ENCODE measurements at places on chromosomes 16 and 17.

- peak; percentile 34 for DNase-seq
Observed at GRCh38 chr17:63445571-63445953, 544 bp downstream of the CYB561 start.

- DNase-seq = peak; percentile 93
Observed at GRCh38 chr16:2520097-2520783, at the start of gene AMDHD2. Gene AMDHD2 (plus strand): TSS chr16:2520371. CDS start chr16:2520459, 88 bp downstream.

DNA sequence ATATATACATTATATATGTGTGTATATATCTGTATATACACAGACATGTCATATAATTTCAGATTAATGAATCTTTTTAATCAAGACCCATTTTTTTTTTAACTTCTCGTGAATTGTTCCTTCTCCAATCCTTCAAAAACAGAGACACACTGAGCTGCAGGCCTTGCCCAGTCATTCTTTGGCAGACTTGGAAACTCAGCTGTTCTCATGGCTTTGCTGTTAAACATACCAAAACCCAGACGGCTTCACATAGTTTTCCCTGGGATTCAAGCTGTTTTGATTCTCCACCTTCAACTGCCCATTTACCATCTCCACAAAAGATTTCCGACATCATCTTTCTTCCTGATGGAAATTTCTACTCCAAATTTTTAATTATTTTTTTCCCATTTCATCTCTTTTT lies 148.7 kb downstream of the KCNJ2 start:
- DNase-seq = no peak

DNA sequence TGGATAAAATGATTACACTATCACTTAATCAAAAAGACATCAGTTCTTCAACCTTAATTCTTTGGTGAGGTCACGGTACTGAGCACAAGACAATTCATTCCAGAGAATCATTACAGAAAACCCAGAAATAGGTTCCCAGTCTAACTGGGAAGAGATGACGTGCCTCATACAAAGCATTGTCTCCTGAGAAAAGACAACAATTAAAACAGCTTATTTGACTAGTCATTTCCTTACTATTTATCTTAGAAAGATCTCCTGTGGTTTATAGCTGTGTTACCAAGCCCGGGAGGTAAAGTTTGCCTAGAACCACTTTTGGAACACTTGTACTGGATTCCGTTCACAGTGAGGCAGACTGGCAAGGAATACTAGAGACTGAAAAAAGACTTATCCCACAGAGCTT lies 5.1 kb downstream of the PHF12 start:
- DNase-seq = no peak

GRCh38 chr16:1351582-1352362 lies at the start of the genes GNPTG and TSR3:
Gene GNPTG (plus strand): TSS chr16:1351931. CDS start chr16:1351966, 35 bp downstream.
Gene TSR3 (minus strand): TSS chr16:1351878. CDS start chr16:1351804, 74 bp downstream.
- DNase-seq = peak; percentile 88

DNA sequence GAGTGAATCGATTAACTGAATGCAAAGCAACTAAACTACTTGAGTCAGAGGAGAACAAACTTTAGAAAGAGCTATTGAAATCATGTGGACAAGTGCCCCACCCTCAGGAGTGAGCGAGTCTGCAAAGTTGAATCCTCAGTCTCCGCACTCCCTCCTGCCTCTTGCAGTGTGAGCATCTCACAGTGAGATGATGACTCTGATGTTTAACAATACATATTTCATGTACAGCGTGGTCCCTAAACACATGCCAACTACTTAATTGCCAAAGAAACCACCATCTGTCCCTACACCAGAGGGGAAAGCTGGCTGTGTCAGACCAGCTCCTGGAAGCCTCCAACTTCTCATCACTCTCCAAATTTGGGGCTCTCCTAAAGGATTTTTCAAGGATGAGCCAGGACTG lies 31.2 kb downstream of the PIMREG start:
- DNase-seq = no peak

- DNase-seq = no peak
Observed at GRCh38 chr17:35545150-35545549, 7.7 kb upstream of the SLFN12L start.

- DNase-seq = no peak
Observed at GRCh38 chr17:14078027-14078426, 8.7 kb downstream of the COX10 start.

DNA sequence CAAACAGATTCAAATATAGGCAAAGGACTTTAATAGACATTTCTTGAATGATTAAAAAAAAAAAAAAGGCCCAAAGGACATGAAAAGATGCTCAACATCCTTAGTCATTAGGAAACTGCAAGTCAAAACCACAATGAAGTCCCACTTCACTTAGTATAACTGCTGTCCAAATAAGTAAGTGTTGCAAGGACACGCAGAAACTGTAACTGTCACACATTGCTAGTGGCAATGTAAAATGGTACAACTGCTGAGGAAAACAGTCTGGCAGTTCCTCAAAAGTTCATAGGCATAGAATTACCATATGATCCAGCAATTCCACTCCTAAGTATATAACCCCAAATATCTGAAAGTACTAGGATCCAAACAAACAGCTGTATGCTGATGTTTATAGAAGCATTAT lies 112.7 kb downstream of the BRIP1 start:
- no peak for DNase-seq

GRCh38 chr17:57663326-57664070 lies 81.6 kb downstream of the CCDC182 start:
- no peak for DNase-seq

DNA sequence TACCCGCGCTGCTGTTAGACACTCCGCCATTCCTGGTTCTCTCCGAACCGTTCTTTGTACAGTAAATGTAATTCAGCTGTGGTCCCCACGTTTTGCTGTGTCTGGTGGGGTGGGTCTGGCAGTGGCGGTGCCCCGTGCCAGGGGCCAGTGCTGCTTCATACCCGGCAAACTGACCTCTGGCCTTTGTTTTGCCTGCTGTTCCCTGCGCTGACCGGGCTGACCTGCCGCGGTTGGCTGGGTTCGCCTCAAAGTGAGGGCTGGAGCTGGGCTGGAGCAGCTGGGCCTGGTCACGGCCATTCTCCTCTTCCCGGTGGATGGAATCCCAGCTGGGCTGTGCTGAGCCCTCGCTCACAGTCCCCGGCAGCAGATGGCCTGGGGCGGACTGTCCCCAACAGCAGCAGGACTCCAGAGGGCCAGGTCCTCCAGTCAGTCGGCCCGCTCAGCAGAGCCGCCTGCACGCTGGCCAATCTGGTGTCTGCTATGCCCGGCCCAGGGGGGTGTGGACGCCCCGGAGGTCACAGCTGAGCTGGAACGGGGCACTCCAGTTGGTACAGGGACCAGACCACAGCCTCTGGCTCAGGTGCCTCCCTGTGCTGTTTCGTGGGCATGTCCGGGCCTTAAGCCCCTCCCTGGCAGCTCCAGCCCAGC lies 1.5 kb upstream of the WFIKKN1 start:
- DNase-seq = no peak

DNA sequence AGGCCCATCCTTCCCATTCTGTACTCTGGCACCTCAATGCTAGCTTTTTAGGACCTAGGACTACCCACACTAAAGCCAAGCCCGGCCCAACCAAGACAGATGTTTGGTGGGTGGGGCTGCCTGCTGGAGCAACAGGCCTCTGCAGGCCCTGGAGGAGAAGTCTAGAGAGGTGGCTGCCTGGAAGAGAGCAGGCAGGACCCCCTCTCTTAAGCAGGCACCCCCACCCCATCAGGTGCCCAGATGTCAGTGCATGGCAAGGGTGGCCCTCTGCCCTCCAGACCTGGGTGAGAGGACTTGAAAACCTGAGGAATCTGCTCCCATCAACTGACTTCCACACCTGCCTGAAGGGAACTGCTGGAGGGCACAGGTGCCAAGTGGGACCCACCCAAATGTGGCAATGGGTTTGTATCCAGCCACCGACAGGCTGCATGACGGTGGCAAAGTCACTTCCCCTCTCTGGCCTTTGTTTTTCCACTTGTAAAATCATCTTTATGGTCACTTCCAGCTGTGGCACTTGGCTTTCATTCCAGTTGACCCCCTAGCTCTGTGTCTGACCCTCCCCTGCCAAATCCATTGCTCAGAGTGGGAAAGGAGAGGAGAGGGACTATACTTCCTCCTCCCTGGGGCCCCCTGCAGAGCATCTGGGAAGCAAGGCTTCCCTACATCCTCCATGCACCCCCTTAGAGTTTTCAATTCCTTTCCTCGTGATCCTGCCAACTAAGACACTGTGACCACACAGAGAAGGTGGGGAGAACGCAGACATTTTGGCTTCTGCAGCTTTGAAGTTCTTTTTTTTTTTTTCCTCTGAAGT lies 1.7 kb upstream of the STAT5A start:
- no peak for DNase-seq

DNA sequence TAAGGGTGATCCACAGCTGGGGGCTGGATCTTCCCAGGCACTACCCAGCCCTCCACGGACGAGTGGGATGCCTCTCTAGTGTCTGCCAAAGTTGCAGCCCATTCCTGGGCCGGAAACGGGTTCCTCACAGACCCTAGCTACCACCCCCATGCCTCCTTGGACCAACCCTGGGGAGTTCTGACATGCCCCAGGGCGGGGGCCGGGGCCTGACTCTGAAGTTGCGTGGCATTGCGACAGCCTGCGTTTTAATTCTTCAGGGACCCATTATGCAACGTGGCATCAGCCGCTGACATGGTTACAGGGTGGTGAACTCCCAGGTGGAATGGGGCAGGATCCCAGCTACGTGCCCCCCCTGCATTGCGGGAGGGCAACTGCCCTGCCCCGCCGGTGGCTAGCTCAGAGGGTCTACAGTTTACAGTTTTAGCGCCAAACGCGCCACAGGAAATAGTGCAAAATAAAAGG lies 2.7 kb downstream of the CBX4 start:
- DNase-seq = no peak

DNA sequence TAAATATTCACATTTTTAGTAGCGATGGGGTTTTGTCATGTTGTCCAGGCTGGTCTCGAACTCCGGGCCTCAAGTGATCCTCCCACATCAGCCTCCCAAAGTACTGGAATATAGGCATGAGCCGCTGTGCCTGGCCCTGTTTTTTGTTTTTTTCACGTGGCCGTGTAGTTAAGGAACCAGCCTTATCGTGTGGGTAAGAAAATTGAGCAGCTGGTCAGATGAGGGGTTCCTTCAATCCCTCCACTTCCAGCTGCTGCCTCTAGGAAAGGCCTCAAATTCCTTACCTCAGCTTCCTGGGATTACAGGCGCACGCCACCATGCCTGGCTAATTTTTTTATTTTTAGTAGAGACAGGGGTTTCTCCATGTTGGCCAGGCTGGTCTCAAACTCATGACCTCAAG lies 5.9 kb upstream of the DPEP2 start:
- no peak for DNase-seq

DNA sequence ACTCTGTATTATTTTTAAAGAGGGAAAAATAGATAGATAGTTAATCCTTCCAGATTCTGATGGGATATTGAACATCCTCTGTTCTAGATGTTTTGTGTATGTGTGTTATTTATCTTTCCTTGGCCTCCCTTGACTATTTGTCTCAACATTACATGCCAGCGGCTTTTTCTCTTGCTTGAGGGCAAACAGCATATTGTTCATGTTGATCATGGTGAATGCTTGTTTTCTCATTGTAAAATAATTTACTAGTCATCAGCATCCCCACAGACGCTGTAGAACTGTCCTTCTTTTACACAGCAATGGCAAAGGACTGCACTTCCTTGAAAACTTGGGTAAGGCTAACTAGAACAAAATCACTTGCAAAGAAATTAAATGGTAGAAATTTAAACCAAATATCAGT lies 1376.4 kb upstream of the GOT2 start:
- DNase-seq = no peak

DNA sequence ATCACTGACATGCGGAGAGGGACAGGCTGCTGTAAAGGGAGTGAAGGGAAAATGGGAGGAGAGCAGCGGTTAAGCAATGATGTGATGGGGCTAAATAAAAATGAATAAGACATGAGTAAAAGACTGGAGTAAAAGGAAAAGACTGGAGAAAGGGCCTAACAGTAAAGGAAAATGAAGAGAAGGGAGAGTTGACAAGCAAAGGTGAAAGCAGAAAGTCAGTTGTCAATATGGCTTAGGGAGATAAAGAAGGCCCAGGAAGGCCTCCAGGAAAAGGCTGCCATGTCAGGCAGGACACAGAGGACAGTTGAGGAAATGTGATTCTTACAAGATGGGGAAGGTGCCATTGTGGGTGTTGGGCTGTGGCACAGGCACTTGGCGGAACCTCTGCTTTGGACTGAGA lies 98.9 kb upstream of the AMZ2 start:
- DNase-seq = no peak

GRCh38 chr17:3528403-3528851 lies 29.2 kb downstream of the TRPV3 start:
- DNase-seq = no peak

- DNase-seq = no peak
Observed at GRCh38 chr16:60635548-60635947, 1400.7 kb downstream of the CDH8 start.

GRCh38 chr16:17347624-17348023 lies 123.1 kb downstream of the XYLT1 start:
- DNase-seq = no peak

DNA sequence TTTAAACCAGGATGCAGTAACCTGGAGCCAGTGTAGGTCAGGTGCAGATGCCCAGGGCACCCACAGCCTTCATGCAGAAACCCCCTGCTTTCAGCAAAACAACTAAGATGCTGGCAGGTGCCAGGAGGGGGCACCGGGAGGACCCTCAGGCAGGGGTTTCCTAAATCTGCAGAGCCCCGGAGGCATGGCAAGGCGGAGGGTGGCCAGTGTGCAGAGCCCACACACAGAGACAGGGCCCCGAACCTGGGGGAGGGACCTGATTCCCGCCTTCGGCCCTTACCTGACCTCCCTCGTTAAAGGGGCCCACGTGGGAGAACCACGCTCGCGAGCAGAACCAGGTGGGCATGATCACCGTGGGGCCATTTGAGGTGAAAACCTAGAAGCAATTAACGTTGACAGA lies 114.0 kb upstream of the METRNL start:
- no peak for DNase-seq

DNA sequence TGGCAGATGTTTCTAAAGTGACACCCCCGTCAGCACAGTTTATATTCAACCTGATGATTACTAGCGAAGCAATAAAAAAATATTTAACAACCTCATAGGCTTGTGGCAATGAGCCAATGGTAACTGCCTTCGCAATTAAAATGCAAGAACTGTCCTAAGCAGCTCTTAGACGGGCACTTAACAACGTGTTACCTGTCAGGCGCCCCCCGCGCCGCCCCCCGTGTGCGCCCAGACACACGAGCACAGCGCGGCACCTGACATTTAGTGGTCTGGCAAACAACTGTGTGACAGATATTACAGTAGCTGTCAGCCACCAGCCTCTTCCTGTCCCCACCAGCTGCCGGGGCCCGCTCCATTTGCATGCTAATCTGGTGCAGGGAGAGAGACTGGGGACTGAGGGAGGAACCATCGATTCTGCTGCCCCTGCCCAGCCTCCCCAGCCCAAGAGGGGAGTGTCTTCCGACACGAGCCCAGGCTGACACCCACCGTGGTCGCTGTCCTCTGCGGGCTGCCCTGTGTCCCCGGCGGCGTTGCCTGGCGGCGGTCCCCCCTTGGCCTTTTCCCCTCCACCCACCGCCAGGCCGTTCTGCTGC lies 12.7 kb downstream of the NDUFAF8 start:
- no peak for DNase-seq
